ENCODE measurements at places on chromosomes 2 and 18.
A peak's percentile ranks its signal among the peaks of the same experiment; 100 is the strongest.

DNA sequence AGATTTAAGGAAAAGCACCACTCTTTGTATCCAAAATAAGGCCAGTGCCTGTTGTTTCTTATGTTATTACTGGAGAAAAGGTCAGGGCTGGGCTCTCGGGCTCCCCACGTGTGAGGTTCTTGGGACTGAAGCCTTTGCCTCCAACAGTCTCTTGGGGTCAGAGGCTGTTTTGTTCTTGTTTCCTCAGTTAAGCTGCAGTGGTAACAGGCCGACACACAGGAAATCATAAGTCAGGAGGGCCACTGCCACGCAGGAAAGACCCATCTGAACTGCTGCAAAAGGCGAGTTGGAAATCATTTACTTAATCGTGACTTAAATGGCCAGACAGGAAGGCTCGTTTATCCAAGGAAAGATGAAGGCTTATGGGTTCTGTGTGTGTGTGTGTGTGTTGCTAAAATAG lies 30.3 kb upstream of the IL37 start:
- DNase-seq = peak; percentile 14

DNA sequence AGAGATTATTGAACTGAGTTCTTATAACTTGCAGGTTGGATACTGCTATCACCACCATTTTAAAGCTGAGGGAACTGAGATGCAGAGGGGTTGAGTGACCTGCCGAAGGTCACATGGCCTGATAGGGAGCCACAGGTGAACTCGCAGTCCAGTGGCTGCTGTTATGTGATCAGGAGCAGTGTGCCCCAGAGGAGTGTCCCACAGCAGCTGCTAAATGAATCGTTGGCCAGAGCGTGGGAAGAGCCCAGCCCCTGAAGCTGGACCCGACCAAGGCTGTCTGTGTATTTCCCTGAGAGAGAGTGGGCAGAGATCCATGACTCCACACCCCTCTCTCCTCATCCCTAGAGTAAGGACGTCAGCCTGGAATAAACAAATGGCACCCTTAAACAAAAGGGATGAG lies 26.7 kb upstream of the PRLH start:
- DNase-seq = no peak

- DNase-seq = peak; percentile 55
Observed at GRCh38 chr2:18178736-18179349, 300.4 kb downstream of the KCNS3 start.

DNA sequence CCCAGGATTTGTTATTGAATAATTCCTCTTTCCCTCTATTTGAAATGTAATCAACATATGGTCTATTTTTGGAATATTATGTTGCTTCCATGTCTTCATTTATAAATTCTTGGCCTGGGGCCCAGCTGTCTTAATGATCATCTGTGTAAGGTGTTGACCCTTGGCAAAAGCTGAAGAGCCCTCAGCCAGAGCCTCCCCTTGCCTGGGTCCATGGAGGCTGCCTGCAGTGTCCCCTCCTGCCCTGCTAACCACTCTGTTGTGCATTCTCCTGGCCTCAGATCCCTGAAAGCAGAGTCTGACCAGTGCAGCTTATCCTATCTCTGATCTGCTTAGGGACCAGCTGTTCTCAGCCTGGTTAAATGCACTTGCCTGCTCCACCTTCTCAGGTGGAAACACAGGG lies 226.1 kb upstream of the APCDD1 start:
- no peak for DNase-seq

- no peak for DNase-seq
Observed at GRCh38 chr2:207044379-207045362, 105.4 kb downstream of the CPO start.

GRCh38 chr2:170502361-170503130 lies 212.6 kb upstream of the SP5 start:
- no peak for DNase-seq

DNA sequence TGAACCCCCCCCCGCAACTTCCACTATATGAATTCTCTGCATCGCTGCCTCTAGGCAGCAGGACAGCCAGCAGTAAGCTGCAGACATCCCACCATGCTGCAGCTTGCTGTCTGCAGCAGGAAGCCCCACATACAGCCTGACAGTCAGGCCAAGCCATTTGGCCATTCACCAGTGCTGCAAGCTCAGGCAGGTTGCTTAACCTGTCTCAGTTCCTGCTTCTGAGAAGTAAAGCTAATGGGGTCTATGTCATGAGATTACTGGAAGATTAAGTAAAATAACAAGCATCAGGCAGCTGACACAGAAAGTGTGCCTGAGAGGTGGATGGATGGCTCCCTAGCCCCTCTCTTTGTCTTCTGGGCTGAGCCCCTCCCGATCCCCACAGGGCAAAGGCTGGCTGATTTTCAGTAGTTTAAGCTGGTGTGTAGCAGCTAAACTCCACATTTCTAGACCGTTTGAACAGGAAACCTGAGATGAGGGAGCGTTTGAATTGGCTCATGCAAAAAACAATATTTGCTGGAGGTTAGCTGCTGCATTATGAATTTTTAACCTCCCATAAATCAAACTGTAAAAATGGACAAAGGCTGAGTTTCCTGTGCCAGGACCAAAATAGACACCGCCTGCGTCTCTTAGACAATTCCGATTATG lies 193.8 kb upstream of the ARL4C start:
- DNase-seq = no peak

GRCh38 chr2:158713523-158714138 lies 81.5 kb upstream of the DAPL1 start:
- no peak for DNase-seq

- DNase-seq = no peak
Observed at GRCh38 chr2:209496586-209496982, 72.7 kb downstream of the MAP2 start.

Data from HCEC 1CT (cell line).